ENCODE measurements at places on chromosomes 16 and 17.

GRCh38 chr16:88968589-88969280 lies 8.3 kb downstream of the CBFA2T3 start:
- no peak for DNase-seq

GRCh38 chr16:7624871-7625766 lies 292.5 kb downstream of the RBFOX1 start:
- DNase-seq: no peak

DNA sequence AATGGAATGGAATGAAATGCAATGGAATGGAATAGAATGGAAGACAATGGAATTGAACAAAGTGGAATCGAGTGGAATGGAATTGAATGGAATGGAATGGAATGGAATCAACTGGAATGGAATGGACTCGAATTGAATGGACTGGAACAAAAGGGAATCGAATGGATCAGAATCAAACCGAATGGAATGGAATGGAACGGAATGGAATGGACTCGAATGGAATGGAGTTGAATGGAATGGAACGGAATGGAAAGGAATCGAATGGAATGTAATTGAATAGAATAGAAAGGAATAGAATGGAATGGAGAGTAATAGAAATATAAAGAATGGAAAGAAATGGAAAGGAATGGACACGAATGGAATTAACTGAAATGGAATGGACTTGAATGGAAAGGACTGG lies 475.2 kb upstream of the WSB1 start:
- DNase-seq: no peak

DNA sequence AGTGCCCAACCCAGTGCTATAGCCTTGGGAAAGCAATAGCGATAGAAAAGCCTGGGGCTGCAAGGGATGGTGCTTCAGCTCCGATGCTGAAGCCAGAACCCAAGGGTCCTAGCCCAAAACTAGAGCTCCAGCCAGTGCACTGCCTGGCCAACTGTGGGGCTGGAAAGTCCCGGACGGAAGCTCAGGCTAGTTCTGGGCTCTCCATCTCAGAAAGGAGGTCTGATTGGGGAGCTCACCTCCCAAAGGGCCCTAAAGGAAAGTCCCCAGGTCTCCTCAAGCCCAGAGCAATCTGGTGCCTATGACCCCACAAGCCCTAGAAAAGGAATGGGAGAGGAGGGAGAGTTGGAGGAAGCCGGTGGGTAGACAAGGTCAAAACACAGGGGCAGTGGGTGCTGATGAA lies 2.0 kb upstream of the ABCC3 start:
- DNase-seq: no peak

DNA sequence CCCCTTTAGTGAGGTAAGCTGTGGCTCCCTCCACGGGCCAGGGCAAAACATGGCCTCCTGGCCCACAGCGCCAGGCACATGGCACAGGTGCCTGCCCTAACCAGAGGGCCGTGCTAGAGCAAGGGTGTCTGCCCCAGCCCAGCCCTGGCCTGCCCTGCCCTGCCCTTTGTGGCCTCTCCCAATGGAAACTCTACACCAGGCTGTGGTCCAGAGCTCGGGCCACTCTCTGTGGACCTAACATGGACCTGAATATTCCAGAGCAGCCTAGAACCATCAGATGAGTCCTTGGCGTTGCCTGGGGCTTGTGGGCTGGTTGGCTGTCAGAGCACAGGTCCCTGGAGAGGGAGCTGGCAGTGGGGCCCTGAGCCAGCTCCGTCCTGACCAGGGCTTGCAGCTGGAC lies 8.0 kb upstream of the MRPL12 start:
- DNase-seq: no peak

DNA sequence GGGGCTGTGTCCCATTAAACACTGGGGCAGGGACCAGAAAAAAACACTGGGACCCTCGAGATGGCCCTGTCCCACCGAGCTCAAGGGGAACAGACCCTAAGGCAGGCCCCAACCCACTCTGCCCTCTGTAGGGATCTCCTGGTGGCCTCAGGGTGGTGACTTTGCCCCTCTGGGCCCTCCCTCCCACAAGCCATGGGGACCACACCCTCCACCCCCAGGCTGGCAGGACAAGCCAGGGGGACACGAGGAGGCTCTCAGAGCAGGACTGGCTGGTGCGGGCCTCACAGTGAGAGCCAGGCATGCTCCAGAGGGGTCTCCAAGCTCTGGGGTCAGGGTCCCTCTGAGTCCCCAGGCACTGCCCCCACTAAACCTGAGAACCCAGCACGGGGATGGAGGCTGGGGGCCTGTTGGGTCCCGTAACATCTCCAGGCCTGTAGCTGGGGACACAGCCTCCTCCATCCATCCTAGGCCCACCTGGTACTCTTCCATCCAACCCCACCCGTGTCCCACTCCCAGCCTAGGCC lies 14.5 kb upstream of the SRRM2 start:
- DNase-seq: no peak

DNA sequence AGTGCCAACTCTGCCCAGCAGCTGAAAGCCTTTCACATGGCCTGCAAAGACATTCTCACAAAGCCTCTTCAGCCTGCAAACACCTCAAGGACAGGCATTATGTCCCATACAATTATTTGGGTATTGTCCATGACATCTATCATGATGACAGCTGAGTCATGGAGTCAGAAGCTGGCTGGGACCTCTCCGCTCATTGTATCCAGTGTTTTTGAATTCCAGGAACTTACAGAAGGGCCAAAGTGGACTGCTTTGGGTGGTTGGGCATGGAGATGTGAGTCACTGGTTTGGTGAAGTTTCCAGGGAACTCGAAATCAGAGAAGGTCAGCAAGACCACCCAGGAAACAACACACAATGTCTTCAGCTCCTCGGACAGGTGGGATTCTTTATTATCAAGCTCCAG lies 188.6 kb upstream of the CCL2 start:
- DNase-seq: no peak

GRCh38 chr16:49838441-49839016 lies 17.4 kb downstream of the ZNF423 start:
- no peak for DNase-seq

DNA sequence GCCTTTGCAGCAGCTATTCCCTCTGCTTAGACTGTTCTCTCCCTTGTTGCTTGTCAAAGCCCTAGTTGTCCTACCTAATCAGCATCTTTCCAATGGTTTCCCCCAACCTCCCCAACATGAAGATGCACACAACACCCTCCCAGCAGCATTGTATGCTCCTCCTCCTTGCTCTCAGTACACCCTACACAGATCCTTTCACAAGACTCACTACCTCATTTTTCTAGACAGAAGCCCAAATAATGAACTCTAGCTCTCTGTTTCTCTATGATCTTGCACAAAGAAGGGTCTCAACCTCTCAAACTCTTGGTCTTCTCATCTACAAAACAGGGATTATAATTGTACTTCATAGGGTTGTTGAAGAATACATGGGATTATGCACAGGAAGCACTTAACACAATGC lies 19.4 kb downstream of the PSME3IP1 start:
- no peak for DNase-seq

- DNase-seq: no peak
Observed at GRCh38 chr17:56834380-56835263, 671 bp downstream of the DGKE start.

GRCh38 chr16:88489163-88489741 lies 36.2 kb downstream of the ZFPM1 start:
- no peak for DNase-seq

- no peak for DNase-seq
Observed at GRCh38 chr17:75875940-75876189, 2.5 kb downstream of the TRIM47 start.

- DNase-seq: no peak
Observed at GRCh38 chr17:4310354-4311060, 46.7 kb upstream of the ANKFY1 start.

GRCh38 chr16:88479793-88480760 lies 27.0 kb downstream of the ZFPM1 start:
- DNase-seq: no peak

- DNase-seq: peak; percentile 16
Observed at GRCh38 chr17:60077672-60078519, 825 bp downstream of the HEATR6 start.

DNA sequence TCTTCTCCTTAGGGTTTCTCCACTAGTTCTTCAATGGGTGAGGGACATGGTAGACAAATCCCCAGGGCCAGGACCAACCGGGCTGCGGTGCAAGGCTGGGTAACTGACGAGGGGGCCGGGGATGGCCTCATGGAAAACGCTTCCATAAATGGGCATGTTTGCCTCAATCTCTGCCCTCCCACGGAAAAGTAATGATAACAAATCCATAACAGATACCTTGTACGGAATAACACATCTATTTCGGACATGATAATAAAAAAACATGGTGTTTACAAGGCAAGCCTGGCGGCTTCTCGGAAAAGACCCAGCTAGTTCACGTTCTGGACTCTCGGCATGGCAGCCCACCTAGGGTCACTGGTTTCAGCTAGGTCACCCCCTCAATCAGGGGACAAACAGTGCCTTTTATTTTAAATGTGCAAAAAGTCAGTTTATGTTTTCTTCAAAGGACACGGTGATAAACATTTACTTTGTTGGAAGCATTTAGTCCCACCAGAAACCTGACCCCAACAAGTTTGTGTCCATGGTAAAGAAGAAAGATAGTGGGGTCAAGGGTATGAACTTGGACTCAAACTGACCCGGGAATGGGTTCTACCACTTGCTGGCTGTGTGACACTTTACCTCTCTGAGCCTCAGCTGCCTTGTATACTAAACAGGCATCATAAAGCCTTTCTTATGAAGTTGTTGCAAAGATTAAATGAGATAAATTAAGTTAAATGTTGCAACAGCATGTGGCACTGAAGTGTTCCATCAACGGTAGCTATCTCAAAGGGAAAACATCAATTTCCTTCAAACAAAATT lies 1.7 kb downstream of the MYH11 start:
- DNase-seq: no peak

DNA sequence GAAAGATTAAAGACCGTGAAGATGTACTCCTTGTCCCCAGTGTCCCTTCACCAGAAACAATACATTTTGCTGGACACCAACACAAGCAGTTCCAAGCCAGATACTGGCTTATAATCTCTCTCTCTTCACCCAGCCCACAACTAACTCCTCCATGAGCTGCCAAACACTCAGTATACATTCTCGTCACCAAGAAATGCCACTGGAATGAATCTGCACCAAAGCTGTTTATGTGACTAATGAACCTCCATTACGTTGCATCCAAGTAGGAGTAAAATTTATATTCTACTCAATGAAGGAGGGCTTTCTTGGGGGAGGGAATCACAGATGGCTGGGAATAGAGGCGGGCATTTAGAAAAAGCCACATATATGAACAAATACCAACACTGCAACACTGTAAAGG lies 20.9 kb upstream of the SOX9 start:
- DNase-seq: no peak

DNA sequence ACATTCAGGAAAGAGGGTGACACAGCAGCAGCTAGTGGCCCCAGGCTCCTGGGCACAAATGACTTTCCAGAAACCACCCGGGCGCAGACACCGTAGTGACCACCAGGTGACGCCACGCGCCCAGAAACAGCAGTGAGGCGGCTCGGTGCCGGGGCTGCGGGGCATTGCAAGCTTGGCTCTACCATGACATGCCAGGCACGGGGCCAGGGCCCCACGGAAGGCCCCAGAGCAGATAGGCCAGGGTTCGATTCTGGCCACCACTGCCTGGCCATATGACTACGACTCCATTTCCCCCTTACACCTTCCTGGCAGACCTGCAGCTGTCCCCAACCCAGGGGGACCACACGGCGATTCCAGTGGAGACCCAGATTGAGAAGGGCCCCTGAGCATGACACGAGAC lies 6.7 kb downstream of the RHBDF1 start:
- peak; percentile 89 for DNase-seq

DNA sequence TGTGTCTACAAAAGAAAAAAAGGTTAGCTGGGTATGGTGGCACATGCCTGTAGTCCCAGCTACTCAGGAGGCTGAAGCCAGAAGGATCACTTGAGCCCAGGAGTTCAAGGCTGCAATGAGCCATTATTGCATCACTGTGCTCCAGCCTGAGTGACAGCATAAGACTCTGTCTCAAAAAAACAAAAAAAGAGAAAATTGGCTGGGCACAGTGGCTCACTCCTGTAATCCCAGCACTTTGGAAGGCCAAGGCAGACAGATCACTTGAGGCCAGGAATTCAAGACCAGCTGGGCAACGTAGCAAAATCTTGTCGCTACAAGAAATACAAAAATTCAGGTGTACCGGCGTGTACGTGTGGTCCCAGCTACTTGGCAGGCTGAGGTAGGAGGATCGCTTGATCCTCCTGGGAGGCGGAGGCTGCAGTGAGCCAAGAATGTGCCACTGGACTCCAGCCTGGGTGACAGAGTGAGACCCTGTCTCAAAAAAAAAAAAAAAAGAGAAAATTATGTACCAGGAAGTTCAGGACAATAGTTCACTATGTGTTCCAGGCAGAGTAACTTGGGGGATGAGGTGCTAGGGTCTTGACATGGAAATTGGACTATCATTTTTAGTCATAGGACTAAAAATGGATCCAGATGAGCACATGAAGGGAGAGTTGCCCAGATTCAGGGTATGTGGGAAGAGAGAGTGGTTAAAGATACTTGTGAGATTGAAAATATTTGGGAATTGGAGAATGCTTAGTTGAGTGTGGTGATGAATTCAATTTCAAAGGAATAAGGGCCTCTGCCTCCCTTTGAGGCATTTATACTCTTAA lies 11.0 kb downstream of the ALDH3A2 start:
- no peak for DNase-seq

DNA sequence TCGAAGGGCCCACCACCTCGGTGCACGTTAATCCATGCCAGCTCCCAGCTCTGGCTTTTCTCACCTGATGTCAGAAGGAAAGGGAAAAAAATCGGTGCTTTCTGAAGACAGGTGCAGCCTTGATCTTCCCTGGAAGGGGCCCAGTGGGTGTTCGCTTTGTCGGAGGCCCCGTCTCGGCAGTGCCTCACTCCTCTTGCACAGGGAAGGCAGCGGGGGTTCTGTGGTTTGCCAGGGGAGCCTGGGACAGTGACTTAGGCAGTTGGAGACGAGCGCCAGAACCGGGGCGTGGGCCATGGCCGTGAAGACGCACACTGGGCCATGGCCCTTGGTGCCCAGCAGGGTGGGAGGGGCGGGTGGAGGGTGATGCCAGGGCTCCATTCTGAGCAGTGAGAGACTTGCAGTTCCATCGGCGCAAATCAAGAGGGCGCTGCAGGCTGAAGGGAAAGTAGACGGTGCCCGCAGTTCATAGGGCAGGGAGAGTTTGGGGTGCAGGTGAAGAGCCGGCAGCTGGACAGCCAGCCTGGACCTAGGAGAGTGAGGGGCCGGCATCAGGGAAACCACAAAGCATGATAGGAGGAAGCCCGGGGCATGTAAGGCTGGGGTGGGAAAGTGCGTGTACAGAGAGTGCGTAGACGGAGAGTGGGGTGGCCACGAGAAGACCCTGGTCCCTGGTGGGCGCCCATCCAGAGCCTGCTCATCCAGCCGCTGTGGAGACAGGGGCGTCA lies 101.3 kb upstream of the CHMP6 start:
- DNase-seq: no peak

DNA sequence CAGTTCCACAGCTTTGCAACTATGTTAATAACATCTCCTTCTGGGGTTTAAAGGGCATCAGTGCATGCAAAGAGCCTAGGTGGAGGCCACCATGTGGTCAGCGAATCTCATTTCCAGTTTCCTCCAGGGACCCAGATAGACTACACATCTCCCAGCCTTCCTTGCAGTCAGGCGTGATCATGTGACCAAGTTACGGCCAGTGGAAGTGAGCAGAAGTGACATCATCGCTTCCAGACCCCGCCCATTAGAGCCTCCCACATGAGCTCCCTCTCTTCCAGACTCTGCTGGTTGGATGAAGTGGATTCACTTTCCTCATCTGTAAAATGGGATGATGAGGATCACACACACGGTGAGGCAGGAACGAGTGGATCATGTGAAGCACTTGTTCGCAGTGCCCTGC lies 27.4 kb upstream of the KDM8 start:
- DNase-seq: no peak

Data from AG20443 (cell line).